Stimulated activated CD4-positive, alpha-beta T cell treated with anti-CD3 and anti-CD28 coated beads, TNF-alpha, amount 100 ng/mL, for 4 hours (primary cell): ENCODE measurements at places on chromosomes 12 and 14.

- DNase-seq, result no peak
Measured at GRCh38 chr12:3150308-3150670, 73.1 kb downstream of the TSPAN9 start.

- no peak for DNase-seq
Measured at GRCh38 chr12:76242813-76243550, 105.2 kb downstream of the BBS10 start.

GRCh38 chr14:101481557-101481956 is 79.7 kb upstream of the DIO3 start:
- no peak for DNase-seq

DNA sequence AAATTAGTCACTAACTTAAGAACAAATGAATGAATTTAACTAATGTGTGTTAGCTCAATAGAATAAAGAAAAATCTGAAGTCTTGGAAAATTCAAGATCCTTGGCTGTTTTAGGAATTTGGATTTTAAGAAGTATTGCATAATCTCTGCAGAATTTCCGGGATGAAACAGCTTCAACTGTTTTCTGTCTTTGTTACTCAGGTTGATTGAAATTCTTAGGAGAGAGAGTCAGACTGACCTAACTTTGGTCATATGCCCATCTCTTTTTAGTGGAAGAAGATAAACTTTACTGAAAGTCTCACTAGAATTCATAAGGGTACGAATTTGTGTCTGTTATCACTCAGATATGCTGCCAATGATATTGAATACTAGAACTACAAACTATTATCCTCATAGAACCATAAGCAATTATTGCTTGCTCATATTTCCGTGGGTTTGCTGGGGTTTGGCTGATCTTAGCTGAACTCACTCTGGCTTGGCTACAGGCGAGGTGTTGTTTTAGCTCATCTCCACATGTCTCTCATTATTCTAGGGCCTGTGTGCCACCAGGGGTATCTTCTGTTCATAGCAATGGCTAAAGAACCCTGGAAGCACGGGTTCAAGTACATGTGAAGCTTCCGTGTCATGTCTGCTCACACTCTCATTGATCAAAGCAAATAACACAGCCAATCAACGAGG is 257.4 kb upstream of the NOVA1 start:
- no peak for DNase-seq

GRCh38 chr12:112590281-112590680 is 171.5 kb downstream of the PTPN11 start:
- DNase-seq, result no peak

DNA sequence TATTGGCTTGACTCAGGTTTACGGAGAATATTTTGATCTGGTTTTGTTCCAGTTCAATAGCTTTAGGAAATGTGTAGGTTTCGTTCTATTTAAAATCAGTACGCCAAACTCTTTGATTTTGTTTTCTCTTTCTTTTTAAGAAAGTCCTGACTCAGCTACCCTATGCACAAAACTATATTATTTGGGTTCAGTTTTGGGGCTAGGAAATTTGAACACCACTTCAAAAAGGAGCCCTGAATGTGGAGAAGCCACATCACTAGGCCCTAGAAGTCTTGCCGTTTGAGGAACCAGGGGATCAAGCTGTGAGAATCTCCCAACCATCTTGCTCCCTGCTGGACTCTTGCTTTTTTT is 168.2 kb upstream of the BCL2L14 start:
- no peak for DNase-seq

GRCh38 chr14:75318353-75318752 is 39.7 kb downstream of the FOS start:
- DNase-seq, result no peak

DNA sequence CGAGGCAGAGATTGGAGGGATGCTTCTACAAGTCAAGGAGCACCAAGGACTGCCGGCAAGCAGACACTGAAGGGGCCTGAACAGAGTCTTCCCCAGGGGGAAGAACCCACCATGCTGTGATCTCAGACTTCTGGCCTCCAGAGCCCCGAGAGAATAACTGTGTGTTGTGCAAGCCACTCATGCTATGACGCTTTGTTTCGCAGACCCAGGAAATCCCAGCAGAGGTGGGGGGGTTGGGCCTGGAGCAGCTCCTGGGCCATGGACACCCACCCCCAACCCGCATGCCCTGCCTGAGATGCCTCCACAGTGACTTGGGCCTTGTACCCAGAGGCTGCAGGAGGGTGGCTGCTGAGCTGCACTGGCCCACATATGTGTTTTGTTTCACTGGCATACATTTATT is 31.2 kb downstream of the ARL6IP4 start:
- DNase-seq, result no peak

DNA sequence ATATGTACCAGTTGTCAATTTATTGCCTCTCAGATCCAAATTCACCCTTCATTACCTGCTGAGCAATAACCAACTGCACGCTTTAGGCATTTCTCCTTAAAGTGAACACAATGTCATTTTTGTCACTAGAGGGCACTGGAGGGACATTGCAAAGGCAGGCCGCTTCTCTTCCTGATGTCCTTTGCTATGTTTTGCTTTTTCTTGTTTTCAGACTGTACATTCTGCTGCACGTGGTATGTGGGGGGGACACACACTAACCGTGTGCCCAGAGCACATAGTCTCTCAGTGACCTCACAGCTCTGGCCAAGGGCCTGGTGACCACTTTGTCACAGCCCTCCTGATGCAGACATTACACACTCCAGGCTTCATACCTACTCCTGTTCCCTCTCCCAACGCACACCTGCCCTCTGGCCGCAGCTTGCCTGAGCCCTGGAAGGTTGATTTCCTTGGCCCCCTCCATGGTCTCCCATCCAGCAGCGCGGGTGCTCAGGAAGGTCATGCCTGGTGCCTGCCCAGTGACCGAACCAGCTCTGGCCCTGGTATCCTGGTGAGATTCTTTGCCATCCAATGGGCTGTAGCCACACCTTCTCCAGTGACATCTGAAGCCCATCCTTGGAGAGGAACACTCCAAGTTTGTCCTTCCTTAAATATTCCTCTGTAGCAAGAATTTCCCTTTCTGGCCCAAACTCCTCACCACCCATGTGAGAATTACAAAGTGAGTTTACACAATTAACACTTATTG is 39.9 kb downstream of the MYO1H start:
- DNase-seq, result no peak

DNA sequence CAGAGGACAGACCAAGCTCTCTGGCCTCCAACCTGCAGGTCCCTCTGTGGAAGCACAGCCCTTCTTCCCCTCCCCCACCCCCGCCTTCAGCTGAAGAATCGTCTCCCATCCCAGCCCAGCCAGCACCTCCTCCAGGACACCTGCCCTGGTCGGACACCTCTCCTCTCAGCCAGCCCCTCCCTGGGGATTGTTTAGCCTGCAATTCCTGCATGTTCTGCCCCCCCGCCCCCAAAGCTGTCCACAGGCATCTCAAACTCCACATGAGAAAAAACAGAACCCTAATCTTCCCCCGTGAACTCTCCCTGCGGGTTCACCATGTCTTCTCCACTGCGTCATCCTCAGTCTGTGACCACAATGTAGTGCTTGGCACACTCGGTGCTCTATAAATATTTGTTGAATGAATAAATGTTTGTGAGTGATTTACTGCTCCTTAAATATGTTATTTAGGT is 24.1 kb downstream of the PRIMA1 start:
- no peak for DNase-seq

DNA sequence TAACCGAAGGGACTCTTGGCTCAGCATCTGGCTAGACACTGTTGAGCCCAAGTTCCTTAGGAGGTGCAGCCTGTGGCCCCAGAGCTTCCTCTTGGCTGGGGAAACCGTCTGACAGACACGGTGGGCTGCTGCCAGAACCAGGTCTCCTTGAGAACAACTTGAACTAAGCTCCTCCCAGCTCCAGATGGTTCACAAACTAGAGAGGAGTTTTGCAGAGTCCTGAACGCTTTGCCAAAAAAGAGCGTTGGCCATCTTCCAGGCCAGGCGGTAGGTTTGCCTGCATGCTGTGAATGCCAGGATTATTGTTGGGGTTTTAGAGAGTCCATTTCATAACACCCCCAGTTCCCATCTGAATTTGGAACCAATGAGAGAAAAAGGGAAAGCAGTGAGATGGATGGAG is 399.8 kb downstream of the RGS6 start:
- DNase-seq, result no peak

- DNase-seq, result no peak
Measured at GRCh38 chr12:4607056-4607455, 41.8 kb downstream of the AKAP3 start.

GRCh38 chr14:102831163-102831804 is 54.0 kb downstream of the TRAF3 start:
- no peak for DNase-seq

GRCh38 chr14:92122351-92122677 is 545 bp downstream of the CPSF2 start:
- DNase-seq, result no peak

GRCh38 chr12:12909995-12910420 is 18.6 kb downstream of the GPRC5A start:
- no peak for DNase-seq

- DNase-seq, result no peak
Measured at GRCh38 chr12:124491856-124492420, 75.5 kb downstream of the NCOR2 start.

- DNase-seq, result no peak
Measured at GRCh38 chr14:102189874-102190273, 50.2 kb downstream of the WDR20 start.

DNA sequence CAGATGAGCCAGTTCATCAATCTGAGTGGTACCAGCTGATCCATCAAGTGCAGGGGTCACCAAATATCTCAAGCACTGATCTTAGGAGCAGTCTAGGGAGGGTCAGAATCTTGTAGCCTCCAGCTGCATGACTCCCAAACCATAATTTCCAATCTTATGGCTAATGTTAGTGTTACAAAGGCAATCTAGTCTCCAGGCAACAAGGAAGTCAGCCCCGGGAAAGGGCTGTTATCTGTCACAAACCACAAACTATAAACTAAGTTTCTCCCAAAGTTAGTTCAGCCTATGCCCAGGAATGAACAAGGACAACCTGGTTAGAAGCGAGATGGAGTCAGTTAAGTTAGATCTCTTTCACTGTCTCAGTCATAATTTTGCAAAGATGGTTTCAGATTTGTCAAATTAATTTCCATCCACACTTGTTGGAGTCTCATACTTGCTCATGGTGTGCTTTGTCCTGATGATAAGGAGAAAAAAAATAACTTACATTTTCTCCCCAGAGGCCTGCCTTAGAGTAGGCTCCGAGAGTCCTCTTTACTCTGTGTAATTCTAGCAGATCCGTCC is 3.9 kb upstream of the ABHD4 start:
- DNase-seq, result no peak

DNA sequence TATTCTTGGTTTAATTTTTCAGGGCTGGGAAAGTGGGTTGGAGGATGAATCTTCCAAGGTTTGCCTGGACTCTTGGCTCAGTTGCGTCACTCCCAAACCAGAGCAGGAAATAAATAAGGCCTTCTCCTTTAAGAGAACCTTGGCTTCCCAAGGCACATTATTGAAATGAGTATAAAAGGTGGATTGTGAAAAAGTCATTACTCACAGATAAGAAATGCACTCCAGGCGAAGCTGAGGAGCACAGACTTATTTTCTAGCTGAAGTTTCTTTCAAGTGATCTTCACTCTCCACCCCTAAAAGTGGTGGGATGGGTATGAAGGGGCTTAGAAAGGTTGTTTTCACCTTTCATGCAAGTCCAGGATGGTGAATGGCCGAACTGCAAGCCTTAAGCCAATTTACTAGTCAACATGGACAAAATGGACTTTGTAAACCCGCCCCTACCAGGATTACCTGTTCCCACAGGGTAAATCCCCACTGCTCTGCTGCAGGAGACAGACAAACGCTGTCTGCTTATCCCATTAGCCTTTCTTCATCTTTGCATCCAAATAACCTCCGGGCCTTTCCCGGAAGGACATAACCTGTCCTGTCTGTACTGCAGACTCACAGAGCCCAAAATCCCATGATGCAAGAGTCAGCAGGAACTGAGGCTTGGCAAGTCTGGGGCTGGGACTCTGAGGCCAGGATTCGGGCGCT is 207.6 kb downstream of the BCL11B start:
- no peak for DNase-seq

GRCh38 chr12:67747869-67748742 is 99.6 kb downstream of the DYRK2 start:
- DNase-seq, result no peak

DNA sequence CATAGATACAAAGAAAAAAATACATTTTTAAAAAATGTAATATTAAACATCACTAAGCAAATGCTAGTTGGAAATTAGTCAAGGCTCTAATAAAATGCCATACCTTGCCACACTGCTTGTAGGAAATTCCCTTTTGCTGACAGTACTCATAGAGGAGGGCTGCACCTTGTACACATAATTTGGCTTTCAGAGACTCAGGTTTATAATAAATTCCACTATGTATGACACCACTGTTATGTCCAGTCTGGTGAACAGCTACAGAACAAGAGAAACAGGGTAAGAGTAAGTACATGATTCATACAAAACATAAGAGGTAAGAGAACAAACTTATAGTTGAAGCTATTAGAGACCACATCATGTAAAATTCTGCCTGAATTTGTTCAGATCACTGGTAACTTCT is 10.1 kb downstream of the L2HGDH start:
- DNase-seq, result no peak

GRCh38 chr14:101315802-101316296 is 245.4 kb upstream of the DIO3 start:
- DNase-seq, result no peak

- no peak for DNase-seq
Measured at GRCh38 chr14:103308717-103309616, 25.1 kb upstream of the EIF5 start.

DNA sequence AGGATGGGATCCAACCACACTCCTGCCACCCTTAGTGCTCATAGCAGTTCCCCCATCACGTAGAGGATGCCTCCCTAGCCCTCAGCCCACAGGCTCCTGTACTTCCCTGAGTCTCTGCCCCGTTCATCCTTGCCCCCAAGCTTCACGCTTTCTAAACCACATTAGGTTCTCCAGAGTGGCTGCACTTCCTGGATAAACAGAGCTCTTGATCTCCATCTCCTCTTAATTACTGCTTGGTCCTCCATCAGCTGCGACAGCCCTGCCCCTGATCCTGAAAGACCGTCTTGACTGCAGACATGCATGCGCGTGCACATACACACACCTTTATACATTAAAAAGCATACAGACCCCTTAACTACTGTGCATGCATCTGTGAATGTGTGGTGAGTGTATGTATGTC is 530.0 kb downstream of the BCL11B start:
- DNase-seq, result no peak

DNA sequence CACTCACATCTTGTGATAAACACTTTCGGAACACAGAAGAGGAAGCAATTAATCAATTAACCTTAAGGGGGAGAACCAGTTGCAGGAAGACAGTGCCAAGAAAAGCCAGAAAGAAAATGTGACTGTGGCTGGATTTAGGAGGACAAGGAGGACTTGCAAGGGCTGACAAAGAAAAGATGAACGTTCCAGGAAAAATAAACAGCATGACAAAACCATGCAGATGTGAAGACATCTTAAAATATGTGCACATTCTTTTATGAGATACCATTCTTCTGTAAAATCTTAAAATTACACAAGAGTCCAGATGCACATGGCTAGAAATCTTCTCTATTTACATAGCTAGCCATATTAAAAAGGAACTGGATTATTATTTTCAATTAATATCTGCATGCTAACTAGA is 33.4 kb downstream of the KITLG start:
- DNase-seq, result no peak

- DNase-seq, result no peak
Measured at GRCh38 chr12:113271853-113272561, 50.7 kb downstream of the TPCN1 start.
